ENCODE measurements at places on chromosomes 6 and 20. TPM values are rescaled to one million over a fixed set of nuclear protein-coding genes. Genes with fewer than 3 reads are reported as not detected.
A peak's percentile ranks its signal among the peaks of the same experiment; 100 is the strongest.

DNA sequence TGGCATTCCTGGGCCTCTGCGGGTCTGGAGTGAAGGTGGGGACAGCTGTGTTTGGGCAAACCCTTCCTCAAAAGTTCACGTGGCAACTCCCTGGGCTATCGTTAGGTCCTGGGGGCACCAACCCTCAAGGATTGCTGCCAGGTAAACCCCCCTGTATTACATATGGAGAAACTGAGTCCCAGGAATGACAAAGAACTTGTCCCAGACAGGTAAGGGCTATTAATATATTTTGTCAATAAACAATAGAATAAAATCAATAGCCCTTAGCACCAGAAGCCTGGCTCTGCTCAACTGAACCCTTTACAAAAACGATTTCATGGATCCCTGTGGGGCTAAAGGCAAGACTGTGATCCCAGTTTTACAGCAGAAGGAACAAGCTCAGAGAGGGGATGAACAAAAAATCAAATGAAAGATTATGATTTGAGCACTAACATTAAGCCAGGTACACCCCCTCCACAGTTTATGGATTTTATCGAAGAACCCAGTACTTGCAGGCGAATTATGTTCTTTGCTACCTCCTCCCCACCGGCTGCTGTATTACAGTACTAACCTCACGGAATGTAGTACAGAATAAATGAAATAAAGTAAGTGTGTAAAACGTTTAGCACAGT lies 2.7 kb downstream of the ID1 start:
- DNase-seq: no peak
- no peaks in the 10 kb centered on the region for H3K36me3 ChIP-seq
- H3K4me1 ChIP-seq: peaks cover 42% of the 10 kb centered on the region
- H3K27me3 ChIP-seq: peaks cover 18% of the 10 kb centered on the region
- H3K4me3 ChIP-seq: peak overlapping the region; percentile 97

GRCh38 chr6:160069050-160069454 lies 52.6 kb upstream of the SLC22A1 start:
- no peaks in the 10 kb centered on the region for H3K4me1 ChIP-seq
- H3K36me3 ChIP-seq: peaks cover 69% of the 10 kb centered on the region
- H3K27me3 ChIP-seq: peaks cover 8% of the 10 kb centered on the region
- H3K4me3 ChIP-seq: peak overlapping the region; percentile 48

Gene MGME1
- total RNA-seq: 17.5 TPM

GRCh38 chr6:159463119-159463829 lies 229.8 kb downstream of the SOD2 start:
- H3K27ac ChIP-seq: no peak overlapping the region
- DNase-seq: no peak
- H3K27me3 ChIP-seq: no peaks in the 10 kb centered on the region
- peaks cover 5% of the 10 kb centered on the region for H3K4me1 ChIP-seq

DNA sequence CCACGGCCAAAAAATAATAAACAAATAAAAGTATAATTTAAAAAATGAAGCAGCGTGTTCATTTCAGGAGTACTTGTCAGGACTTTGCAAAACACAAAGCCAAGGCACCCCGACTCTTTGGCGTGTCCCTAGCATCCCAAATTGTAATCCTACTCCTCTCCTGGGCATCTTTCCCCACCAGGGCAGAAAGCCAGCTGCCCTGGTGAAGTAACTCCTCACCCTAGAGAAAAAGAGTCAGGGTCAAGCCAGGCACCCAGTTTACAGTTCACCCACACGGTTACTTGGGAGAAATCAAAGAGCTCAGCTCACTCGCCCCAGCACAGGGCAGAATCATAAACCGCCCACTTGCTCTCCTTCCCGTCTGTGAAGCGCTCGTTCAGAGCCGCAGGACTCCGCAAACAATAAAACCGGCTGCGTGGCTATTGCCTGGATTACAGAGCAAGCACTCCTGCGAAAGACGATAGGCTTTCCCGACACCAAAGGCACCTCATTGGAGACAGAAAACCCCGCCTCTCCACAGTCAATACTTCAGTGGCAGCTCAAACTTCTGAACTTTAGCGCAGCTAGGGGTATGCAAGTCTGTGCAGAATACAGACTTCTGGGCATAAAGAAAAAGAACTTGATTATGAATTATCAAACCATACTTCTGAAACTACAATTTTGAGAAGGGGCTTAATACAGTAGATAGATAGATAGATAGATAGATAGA lies 73.0 kb upstream of the NHSL1 start:
- no peaks in the 10 kb centered on the region for H3K36me3 ChIP-seq
- peaks cover 6% of the 10 kb centered on the region for H3K4me1 ChIP-seq
- DNase-seq: peak; percentile 65
- H3K27me3 ChIP-seq: no peaks in the 10 kb centered on the region
- H3K4me3 ChIP-seq: peak overlapping the region; percentile 73

GRCh38 chr6:167988945-167989841 lies 8.3 kb upstream of the KIF25 start:
- H3K27me3 ChIP-seq: peaks cover 2% of the 10 kb centered on the region
- no peak for DNase-seq
- H3K36me3 ChIP-seq: no peaks in the 10 kb centered on the region
- H3K4me3 ChIP-seq: no peak overlapping the region
- no peak overlapping the region for H3K27ac ChIP-seq
- H3K4me1 ChIP-seq: no peaks in the 10 kb centered on the region

DNA sequence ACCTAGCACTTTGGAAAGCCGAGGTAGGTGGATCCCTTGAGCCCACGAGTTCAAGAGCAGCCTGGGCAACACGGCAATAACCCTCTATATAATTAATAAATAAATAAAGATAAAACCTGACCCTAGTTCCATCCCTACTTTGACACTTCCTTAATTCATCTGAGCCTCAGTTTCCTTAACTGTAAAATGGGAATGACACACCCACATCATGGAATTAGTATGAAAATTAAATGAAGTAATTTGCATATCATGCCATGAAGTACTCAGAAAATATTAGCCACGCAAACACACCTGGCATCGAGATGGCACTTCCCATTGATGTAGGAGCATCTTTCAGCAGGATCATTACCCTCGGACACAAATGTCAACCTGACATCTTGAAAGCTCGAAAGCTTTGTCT lies 19.1 kb downstream of the ZMYND8 start:
- no peak overlapping the region for H3K4me3 ChIP-seq
- H3K27me3 ChIP-seq: peaks cover 3% of the 10 kb centered on the region
- peaks cover 42% of the 10 kb centered on the region for H3K4me1 ChIP-seq

- H3K36me3 ChIP-seq: no peaks in the 10 kb centered on the region
- no peaks in the 10 kb centered on the region for H3K27me3 ChIP-seq
- H3K4me3 ChIP-seq: no peak overlapping the region
Observed at GRCh38 chr20:37600486-37600885, 72.8 kb upstream of the BLCAP start.
